ENCODE measurements at places on chromosomes 6 and 20.

DNA sequence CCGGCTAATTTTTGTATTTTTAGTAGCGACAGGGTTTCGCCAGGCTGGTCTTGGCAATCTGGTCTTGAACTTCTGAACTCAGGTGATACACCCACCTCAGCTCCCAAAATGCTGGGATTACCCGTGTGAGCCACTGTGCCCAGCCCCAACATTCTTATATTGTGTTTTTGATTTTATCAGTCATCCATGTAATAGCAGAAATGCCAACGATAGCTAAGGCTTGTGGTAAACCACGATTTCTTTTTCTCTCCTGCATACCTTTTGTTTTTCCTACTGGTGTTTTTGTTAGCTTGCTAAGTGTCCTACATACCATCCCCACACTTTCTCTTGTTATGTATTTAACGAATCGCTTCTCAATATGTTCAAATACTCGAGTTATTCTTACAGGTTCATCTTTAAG lies 12.1 kb downstream of the PHACTR2 start:
- H3K4me3 ChIP-seq, result no peak overlapping the region
- DNase-seq, result no peak
- H3K36me3 ChIP-seq, result no peaks in the 10 kb centered on the region

GRCh38 chr6:38796006-38796405 lies 80.9 kb downstream of the DNAH8 start:
- no peak overlapping the region for H3K4me3 ChIP-seq
- no peaks in the 10 kb centered on the region for H3K27me3 ChIP-seq
- H3K27ac ChIP-seq, result no peak overlapping the region
- peaks cover 4% of the 10 kb centered on the region for H3K36me3 ChIP-seq
- H3K4me1 ChIP-seq, result peaks cover 9% of the 10 kb centered on the region

- H3K27me3 ChIP-seq, result peaks cover 13% of the 10 kb centered on the region
- no peaks in the 10 kb centered on the region for H3K36me3 ChIP-seq
- no peak for DNase-seq
- H3K4me3 ChIP-seq, result no peak overlapping the region
These were observed 109.9 kb downstream of the FYN start for GRCh38 chr6:111763381-111763780.

- H3K27me3 ChIP-seq, result no peaks in the 10 kb centered on the region
- peaks cover 23% of the 10 kb centered on the region for H3K4me1 ChIP-seq
- H3K36me3 ChIP-seq, result peaks cover 12% of the 10 kb centered on the region
- H3K4me3 ChIP-seq, result no peak overlapping the region
- H3K27ac ChIP-seq, result no peak overlapping the region
These were observed 74.9 kb downstream of the NCOA3 start for GRCh38 chr20:47576516-47577033.

- H3K27me3 ChIP-seq, result no peaks in the 10 kb centered on the region
- no peak overlapping the region for H3K27ac ChIP-seq
- no peak overlapping the region for H3K4me3 ChIP-seq
- DNase-seq, result no peak
These were observed 904.5 kb upstream of the EPHA7 start for GRCh38 chr6:94323853-94324252.
